Activated CD8-positive, alpha-beta memory T cell treated with anti-CD3 and anti-CD28 coated beads, Interleukin-2, amount 50 U/mL, for 4 hours (primary cell): ENCODE measurements at places on chromosomes 7 and 10.

DNA sequence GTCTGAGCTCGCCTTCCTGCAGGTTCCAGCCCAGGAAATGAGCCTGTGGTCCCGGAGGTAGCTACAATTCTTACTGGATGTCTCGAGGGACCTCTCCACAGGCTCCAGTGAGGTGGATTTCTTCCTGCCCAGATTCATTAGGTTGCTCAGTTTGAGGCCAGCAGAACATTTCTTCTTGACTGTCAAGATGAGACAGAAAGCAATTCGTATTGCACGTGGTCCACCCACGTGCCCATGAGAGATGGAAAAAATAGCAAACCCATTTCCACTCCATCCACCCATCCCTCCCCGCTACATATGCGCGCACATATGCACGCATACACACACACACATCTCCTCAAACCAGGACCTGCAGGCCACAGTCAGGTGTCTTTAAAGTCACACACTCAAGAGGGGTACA, 68.7 kb downstream of the VWA2 start:
- no peak for DNase-seq

DNA sequence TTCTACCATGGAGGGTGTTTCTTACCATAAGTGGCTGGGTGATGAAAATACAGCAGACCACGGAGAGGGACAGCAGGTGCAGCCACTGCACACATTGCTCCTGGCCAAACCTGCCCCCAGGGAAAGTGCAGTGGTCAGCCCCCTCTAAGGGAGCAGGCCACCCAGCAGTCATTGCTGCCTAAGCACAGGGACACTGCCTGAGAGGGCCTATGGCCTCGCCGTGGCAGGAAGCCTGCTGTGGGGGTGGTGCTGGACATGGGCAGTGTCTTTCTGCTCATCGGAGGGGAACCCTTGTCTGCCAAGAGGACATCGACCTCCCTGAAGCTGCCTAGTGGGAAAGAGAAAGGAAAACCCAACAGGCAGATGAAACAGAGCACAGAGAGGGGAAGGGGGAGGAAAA, 118.3 kb downstream of the PKD1L1 start:
- DNase-seq = no peak

- no peak for DNase-seq
These were observed 292.9 kb downstream of the FZD1 start for GRCh38 chr7:91556956-91557650.

DNA sequence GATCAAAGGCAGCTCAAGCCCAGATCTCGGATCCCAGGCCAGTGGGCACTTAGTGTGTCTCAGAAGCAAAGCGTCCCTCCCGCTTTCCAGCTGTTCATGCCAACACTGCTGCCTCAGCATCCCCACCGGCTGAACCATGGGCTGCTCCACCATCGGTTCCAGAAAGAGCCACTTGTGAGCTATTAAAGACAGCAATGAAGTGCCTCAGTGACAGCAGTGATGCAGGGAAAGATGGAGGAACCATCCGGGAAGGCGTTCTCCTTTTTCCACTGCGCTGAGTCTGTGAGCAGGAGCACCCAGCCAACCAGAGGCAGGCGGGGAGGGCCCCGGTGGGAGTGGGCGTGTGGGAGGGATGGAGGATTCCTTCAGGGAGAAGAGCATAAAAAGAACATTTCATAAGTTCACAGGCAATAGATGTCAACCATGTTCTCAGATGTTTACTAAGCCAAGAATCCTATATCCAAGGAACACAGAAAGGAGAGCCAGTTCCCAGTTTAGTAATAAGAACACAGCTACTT, 96.2 kb upstream of the MKI67 start:
- no peak for DNase-seq

DNA sequence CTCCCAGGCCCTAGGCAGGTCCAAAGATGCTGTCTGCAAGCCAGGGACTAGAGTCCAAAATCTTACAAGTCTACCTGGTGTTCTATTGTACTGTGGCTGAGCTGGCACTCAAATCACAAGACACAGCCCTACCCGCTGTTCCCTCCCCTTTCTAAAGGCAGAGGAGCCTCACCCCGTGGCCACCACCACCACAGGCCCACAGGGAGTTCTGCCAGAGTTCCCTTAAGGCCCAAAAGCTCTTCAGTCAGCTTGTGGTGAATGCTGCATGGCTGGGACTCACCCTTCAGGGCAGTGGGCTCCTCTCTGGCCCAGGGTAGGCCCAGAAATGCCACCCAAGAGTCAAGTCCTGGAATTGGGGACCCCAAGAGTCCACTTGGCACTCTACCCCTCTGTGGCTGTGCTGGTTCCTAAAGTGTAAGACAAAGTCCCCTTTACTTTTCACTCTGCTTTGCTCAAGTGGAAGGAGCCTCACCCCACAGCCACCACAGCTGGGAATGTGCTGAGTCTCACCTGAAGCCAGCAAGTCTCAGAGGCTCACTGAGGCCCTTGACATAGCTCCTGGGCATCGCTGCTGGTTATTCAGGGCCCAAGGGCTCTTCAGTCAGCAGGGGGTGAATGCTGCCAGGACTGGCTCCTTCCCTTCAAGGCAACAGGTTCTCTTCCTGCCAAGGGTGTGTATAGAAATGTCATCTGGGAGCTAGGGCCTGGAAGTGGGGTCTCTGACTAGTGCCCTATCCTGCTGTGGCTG, 48.8 kb upstream of the PSAP start:
- DNase-seq = no peak

DNA sequence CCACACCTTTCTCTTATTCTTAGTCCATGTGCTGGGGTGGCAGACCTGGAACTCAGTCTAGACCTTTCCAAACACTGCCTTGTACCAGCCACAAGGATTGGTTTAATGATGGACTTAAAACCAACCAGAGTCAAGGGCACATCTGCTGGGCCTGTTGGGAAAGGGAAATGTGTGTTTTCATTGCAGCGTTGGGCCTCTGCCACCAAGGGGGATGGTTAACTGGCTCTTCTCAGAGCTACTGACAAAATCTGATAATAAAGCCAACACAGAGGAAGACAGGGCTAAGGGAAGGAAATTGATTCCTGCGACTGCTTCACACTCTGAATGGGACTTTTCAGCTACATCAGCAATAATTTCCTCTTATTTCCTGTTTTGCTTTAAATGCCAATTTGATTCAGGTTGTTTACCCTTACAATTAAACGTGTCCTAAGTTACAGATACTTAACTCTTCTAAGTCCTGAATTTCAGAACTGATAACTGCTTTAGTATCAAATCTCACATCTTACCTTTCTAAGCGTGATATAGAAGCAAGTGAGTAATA, 68.4 kb upstream of the MALRD1 start:
- no peak for DNase-seq

GRCh38 chr7:40763319-40764287, 628.8 kb downstream of the SUGCT start:
- DNase-seq = no peak

- DNase-seq = no peak
These were observed 106.0 kb downstream of the GRID1 start for GRCh38 chr10:86260564-86260963.

GRCh38 chr7:40311307-40311706, 176.5 kb downstream of the SUGCT start:
- DNase-seq = no peak

GRCh38 chr7:152868122-152869040, 108.8 kb downstream of the ACTR3B start:
- DNase-seq = no peak

DNA sequence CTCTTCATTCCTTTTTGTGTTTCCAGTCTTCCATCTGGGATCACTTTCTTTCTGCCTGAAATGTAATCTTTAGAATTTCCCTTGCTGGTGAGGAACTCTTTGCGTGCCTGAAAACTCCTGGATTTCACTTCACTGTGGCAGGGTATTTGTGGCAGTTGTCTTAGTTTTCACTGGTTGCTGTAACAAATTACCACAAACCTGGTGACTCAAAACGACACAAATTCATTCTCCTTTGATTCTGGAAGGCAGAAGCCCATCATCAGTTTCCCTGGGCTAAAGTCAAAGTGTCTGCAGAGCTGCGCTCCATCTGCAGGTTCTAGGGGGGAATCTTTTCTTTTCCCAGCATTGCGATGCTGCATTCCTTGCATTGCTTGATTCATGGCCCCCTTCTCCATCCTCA, 109.3 kb downstream of the RBM20 start:
- DNase-seq = no peak

- no peak for DNase-seq
These were observed 8.6 kb downstream of the FAM241B start for GRCh38 chr10:69638642-69639041.

- DNase-seq = no peak
These were observed 6.5 kb downstream of the EVX1 start for GRCh38 chr7:27248911-27249723.

DNA sequence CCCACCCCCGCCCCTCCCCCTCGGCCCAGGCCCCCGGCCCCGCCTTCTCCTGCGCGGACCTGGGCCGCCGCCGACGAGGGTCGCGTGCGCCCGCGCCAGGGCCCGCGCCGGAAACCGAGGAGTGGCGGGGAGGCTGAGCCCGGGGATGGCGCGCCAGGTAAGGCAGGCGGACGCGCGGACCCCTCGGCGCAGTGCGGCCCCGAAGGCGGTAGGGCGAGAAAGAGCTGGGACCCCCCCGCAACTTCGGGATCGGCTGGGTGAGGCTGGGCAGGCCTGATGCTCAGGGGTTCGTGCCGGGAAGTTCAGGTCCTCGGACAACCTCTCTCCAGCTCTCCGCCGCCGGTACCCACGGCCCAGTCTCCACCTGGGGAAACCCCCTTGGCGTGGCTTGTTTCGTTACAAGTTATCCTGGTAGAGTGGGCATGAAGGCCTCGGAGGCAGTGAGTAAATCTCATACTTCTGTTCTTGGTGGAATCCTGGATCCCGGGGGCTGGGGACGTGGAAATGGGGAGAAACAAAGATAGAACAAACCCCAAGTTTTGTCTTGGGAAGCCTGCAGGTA, 58.4 kb downstream of the ZNF467 start:
- peak; percentile 52 for DNase-seq

DNA sequence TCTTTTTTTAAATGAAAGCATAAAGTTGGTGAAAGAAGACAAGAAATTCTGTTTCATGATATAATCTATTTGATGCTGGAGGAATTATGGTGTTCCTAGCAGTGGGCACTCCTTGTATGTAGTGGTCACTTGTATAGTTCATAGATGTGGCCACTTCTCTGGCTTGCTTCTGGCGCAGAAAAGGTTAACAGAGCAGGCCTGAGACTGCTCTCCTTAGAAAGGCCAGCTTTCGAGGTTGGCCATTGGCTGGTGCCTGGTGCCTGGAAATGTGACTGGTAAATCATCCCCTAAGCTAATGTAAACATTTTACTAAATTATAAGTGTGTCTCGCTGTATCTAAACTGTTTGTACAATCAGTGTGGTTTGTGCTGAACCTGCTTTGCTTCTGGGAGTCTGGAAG, 276.1 kb downstream of the PHTF2 start:
- DNase-seq = no peak

DNA sequence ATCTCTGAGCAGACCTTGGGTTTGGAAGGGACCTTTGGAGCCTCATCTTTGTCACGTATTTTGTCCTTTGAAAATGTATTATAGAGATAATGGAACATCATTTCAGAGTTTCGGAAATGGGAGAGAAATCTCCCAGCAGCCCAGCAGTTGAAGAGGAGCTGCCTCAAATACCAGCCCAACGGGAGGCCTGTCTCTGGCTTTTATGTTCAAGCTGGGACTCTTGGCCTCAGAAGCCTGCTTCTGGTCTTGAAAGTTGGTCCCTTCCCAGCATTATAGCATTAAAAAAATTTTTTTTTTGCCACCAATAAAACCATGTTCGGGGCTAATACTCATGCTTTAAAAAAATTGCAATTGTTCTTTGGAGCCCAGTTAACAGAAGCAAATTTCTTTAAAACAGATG, 73.4 kb upstream of the CTBP2 start:
- no peak for DNase-seq

DNA sequence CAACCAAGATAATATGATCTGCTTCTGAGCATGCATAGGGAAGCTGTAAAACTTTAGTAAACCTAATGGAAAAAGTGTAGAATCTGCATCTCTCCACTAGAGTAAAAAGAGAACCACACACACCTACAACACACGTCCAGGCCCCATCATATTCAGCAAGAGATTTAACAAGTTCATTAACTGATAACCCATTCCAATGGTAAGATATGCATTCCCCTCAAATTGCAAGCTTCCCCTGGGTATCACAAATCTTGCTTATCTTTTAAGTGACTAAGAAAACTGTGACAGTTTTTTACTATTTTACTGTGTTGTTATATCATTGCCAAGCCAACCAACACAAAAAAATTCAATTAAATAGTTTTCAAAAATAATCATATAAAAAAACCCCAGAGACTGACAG, 8.0 kb downstream of the DPY19L1 start:
- DNase-seq = no peak

GRCh38 chr10:82981137-82981723, 1106.2 kb downstream of the NRG3 start:
- no peak for DNase-seq

- DNase-seq = no peak
These were observed 34.0 kb downstream of the CH25H start for GRCh38 chr10:89173075-89173474.

DNA sequence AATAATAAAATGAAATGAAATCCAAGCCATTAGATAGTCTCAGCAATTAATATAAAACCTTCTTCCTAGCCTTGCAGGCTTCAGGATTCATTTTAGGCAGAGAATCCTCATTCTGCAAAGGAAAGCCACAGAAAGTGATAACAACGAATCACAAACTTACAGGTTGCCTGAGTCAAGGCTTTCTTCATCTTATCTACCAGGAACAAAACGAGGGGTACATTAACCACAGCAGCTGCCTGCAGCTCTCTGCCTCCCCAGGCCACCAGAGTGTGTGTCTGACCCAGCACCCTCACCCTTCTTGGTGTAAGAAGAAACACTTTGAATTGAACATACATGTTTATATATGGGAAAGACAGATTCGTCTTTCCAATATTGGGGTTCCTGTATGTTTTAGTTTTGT, 12.5 kb upstream of the TNS3 start:
- no peak for DNase-seq

GRCh38 chr7:132116369-132116768, 459.9 kb downstream of the PLXNA4 start:
- no peak for DNase-seq

DNA sequence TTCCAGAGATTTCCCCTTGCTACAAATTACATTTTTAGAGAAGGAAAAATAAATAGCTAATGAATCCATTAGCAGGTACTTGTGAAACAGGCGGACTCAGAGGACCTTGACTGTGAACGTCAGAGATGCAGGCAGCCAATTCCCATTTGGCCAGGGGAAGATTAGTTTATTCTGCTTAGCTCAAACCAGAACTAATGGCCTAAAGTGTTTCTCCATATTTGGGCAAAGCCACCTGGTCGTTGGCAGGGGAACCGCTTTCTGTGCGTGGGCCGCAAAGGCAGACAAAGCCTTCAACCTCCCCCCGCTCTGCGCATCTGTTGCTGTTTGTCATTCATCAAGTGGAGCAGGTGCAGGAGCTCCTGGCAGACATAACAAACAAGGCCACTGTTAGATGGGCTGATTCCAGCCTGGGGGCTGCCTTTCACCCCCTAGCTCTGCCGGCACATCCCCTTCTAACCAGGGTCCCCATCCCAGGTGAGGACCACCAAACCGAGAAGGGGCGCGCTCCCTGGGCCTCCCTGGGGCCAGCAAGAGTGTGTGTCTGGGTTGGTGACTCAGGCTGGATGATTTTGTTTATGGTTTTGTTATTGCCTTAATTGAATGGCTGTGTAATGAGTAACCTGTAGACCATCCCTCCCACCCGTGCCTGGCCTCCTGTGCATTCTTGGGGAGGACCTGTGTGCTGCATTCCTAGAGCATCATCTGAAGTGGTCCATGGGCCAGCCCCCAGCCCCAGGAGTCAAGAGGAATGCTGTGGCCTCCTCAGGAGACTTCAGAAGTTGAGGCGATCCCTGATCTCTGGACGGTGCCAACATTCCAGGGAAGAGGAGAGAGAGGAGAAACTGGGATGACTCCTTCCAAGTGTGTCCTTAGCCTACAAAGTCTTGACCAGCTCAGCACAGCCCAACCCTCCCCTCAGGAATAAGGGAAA, 14.5 kb upstream of the CPA1 start:
- no peak for DNase-seq
